NB4 (cell line): ENCODE measurements at places on chromosomes 13 and 19.

GRCh38 chr19:9819596-9819909, 674 bp upstream of the FBXL12 start:
- no peak for DNase-seq

DNA sequence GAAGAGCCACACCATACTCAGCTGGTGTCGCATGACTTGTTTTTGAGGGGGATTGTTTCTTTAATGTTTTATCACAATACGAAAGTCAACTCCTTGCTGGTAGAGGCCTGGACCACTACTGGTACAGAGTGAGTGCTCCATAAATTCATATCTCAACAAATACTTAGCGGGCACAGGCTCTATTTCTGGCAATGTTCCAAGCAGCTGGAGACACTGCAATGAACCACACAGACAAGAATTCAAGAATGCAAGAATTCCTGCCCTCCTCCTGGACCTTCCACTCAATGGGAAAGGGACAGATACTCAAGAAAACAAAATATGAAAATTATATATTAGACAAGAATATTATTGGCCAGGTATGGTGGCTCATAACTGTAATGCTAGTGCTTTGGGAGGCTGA, 5.1 kb upstream of the FXYD5 start:
- no peak for DNase-seq

DNA sequence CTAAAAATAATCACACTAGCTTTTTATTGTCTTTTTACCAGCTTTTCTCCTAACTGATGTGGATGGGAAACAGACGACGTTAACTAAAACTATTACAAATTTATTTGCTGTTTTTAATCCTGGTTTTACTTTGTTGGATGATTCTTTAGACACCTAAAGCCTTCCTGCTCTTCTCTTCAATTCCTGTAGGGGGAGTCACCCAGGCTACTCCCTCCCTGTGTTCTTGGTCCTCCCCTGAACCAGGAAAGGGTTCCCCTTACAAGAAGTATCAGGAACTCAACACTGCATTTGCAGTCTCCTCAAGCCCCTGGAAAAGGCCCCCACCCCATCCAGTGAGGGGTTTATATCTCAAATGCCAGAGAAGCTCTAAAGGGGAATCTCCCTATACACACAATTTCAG, 206.1 kb downstream of the SUCLA2 start:
- peak; percentile 35 for DNase-seq

- peak; percentile 79 for DNase-seq
Measured at GRCh38 chr19:7928741-7929701, 3.1 kb upstream of the CTXN1 start.

GRCh38 chr13:71864986-71865873, 1.8 kb downstream of the DACH1 start:
- DNase-seq: peak; percentile 88

DNA sequence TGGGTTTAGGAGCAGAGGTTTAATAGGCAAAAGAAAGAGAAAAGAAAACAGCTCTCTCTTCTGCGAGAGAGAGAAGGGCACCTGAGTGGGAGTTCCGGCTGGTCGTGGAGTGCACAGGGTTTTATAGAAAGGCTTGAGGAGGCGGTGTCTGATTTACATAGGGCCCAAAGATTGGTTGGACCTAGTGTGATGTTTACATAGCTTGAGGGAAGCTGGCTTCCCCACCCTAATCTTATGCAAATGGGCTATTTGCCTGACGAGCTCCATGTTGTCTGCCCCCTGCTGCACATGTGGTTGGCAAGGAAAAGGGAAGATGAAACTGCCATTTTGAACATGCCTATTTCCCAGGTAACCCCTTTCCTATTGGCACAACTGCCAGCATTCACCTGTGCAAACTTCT, 21.5 kb upstream of the MEDAG start:
- peak; percentile 62 for DNase-seq

GRCh38 chr19:37977992-37978391, 71.0 kb downstream of the SIPA1L3 start:
- DNase-seq: no peak

DNA sequence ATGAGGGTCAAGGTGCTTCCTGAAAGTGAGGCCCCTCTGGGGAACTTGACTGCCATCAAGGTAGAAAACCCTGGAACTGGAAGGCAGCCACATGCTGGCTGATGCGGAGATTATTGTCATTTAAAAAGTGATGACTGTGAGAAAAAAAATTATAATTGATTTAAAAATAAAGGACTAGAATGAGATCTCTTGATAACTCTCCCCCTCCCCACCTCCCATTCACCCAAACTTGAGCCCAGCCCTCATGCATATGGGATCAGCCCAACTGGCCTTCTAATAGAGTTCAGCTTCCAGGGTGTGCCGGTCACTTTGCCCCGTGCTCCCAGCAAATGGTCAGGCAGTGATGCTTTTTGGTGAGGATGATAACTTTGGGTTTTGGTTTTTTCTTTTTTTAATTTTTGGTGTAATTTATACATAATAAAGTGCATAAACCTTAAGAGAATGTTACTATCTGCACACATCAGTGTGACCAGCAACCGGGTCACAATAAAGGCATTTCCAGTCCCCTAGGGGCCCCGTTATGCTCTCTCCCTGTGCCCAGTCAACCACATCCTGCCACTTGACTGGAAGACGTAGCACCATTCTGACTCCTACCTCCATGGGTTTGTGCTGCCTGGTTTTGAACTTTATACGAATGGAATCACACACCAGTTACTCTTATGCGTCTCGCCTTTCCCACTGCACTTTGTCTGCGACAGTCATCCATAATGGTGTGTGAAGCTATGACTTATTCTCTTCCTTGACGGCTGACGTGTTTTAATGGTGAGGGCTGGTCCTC, 187.9 kb downstream of the USP12 start:
- DNase-seq: peak; percentile 82

GRCh38 chr13:24905242-24905641, 141.3 kb downstream of the RNF17 start:
- DNase-seq: peak; percentile 77

GRCh38 chr19:14826006-14826405, 9.0 kb downstream of the OR7A5 start:
- DNase-seq: no peak

DNA sequence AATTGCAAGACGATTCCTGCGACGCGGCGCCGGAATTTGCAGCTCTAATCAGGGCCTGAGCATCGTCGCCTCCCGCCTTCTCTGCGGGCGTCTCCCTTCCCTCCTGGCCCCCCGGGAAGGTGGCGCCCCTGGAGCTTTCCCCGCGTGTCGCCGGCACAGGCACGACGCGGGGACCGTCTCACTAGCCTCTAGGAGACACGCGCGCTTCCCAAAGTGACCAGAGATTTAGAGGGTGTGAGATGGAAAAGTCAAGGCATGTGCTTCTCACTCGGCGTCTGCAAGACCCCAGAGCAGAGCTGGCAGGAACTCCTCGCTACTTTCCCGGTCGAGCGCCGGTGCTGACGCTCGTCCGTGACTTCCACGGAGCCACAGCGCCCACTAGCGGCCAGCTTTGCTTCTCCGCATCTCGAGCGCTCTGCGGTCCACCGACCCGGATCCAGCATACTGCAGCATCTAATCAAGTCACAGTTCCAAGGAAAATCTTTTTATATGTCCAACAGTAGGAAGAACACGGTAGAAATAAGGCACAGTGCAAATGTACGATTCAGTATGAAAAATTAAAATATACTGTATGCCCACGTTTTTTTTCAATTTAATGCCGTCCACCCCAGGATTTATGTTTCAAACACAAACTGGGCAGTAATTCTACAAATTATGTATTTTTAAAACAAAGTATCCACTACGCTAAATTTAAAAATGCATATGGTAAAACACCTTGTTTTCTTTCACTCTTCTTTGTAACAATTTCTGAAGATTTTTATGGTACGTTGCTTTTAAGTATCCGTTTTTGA, 977 bp upstream of the EFNB2 start:
- DNase-seq: peak; percentile 87

- DNase-seq: peak; percentile 58
Measured at GRCh38 chr19:46721269-46722003, 4.5 kb upstream of the PRKD2 start.

- DNase-seq: peak; percentile 32
Measured at GRCh38 chr19:13022859-13023636, 27.8 kb downstream of the NFIX start.

DNA sequence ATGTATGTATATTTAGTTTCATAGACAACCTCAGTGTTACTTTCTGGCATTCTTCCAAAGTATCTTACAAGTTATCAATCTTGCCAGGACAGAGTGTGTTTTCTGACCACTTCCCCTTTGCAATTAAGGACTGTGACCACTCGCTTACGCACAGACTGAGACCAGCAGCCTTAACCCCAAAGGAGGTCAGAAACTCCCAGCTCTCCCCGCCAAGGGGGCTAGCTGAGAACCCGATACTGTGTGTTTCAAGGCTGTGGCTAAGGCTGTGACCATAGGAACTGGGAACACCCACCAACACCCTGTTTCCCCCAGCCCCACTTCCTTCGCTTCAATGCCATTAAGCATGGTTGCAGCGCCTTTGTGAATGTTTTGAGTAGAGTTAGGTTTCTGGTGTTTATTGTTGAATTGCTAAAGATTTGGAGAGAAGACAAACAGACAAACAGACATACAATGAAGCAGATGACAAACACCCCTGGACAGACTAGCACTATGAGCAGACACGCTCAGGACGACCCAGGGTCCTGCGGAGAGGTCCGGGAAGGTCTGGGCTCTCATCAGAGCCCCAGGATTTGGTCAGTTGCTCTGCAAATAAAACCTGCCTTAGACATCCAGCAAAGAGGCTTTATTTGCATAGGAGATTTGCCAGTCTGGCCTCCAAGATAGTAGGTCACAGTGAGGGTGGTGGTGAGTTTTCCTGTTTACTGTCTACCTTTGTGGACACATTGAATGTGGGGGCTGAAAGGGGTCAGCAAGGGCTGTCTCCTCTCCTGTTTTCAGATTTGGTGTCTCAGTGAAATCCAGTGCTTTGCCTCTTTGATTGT, 25.0 kb upstream of the TNFSF11 start:
- DNase-seq: peak; percentile 76

DNA sequence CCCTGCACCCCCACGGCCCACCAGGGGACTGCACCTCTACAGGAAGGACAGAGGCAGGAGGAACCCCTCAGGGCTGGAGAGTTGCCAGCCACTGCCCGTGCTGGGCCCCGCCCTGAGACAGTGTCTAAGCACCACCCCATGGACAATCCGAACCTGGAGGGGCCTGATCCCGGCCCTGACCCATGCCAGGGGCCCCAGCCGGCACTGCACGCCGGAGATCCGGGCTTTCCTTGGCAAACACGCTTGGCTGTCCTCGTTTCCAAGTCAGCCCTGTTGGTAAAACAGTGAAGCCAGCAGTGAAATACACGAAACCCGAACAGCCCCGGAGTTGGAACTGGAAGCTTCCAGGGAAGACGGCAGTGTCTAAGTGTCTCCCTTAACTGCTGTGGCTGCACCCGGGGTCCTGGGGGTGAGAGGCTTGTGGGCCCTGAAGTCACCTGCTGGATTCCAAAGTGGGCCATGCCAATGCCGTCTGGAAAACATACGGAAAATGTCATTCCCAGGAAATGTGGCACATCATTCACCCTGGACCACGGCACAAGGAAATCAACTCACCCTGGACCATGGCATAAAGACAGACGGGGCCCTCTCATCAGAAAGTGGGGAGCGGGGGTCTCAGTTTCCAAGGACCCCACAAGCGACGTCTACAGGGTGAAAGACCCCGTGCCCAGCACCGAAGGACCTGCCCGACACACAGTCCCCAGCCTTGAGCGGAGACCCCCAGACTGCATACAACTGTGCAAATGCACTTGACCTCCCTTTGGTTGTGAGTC, 30.9 kb downstream of the RASA3 start:
- DNase-seq: no peak
